ENCODE measurements at places on chromosomes 7 and 10.

DNA sequence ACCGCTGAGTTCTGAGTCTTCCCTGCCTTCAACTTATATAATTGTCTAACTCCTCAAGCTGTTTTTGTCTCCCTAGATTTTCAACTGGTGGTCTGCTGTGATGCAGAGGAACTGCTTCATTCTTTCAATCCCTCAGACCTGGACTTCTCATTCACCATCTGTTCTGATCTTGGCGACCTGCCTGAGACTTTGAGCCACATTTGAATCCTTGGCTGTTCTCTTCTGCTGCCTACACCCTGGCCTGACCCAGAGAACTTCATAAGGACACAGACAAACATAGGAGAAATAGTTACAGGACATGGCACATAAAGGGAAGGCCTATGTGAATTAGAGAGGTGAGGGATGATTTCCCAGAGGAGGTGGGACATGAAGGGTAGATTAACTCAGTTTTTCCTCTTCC is 326.7 kb downstream of the PTEN start:
- no peak for DNase-seq

DNA sequence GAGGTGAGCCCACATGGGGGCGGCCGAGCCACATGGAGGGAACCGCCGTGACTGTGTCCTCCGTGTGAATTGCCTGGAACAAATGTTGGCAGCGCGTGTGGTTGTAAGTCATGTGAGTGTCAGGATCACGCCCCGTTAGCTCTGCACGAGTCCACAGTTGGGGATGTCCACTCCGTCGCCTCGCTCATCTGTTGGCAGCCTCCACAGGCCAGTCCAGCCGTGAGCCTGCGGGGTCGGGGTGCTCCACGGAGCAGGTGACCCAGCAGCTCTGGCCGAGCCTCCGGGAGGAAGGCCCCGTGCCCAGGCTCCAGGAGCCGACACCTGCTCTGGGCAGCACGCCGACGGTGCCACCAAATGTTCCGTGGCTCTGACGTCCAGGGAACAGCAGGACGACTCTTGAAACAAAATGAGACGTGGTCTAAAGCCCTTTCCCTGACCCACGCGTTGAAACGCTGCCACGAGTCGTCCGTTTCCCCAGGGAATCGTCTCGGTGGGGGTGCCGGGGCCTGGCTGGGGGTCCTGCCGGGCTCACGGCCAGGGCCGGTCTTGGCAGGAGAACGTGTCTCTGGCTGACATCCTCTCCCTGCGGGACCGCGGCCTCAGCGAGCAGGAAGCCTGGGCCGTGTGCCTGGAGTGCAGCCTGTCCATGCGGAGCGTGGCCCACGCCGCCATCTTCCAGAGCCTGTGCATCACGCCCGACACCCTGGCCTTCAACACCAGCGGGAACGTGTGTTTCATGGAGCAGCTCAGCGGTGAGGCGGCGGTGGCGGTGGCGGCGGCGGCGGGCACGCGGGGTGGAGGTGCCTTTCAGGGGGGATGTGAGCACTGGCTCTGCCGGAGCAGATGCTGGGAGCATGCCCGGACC is 7.0 kb downstream of the KNDC1 start:
- DNase-seq: no peak

DNA sequence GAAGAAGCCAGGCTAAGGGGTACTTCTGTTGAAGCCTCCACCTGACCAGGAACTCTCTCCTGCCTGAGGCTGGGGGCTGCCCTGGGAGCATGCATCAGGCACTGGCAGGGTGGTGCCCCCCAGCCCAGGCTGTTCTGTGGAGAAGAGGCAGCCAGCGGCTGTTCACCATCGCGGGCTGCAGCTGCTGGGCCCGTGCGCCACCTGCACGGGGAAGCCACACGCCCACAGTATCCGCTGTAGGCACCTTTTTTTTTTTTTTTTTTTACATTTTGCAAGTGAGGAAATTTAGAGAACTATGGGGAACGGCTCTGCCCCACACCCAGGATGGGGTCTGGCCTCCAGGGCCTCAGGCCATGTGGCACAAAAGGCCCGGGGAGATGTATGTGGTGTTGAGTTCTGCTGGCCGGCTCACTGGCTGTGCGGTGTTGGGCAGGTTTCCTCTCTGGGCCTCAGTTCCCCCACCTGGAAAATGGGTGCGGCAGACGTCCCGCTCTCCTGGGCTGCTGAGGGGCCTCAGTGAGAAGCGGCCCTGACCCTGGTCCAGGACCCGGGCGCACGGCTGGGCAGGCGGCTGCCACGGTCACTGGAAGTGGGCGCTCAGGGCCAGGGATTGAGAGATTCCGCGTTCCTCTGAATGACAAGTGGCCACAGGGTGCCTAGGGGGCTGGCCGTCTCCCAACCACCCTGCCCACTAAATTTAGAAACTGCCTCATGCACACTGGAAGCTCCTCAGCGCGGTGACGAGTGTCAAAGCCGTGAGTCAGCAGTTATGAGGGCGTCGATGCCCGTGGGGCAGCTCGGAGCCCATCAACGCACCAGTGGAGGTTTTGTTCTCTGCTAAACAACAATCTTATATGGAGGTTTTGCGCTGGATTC is 8.8 kb upstream of the INTS1 start:
- no peak for DNase-seq

- DNase-seq: no peak
These were observed 127.8 kb upstream of the ADCY1 start for GRCh38 chr7:45446195-45446944.

DNA sequence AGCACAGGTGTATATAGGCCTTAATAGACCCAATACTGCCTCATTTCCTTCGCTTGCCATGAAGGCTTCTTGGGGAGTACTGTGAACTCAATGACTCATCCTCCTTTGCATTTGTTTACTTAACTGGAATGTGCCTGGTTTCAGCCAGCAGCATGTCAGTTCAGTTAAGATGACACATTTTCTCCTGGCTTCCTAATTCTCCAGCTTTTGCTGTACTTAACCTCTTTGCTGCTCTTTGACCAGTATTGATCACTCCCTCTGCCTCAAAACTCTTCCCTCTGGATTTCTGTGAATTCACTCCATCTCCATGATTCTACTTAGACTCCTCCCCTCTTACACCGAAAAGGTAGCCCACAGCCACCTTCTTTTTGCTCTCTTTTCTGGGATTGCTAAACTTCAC is 135.7 kb downstream of the MAGI2 start:
- no peak for DNase-seq

DNA sequence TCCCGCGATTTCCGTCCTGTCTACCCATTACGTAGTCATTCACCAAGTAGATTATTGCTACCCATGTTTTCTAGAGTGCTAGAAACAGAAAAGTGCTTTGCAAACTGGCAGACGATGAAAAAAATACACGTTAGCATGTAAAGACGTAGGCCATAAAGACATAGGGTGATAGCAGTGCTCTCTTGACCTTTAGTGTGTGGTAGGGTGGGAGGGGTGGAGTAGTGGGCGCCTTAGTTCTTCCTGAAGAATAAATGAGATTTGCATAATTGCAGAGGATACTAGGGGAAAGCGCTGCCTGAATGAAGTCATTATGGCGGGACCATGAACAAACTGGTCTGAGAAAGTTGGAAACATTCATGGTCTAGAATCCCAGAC is 948 bp downstream of the ZNF485 start:
- DNase-seq: no peak

- DNase-seq: no peak
These were observed 9.5 kb downstream of the PPA1 start for GRCh38 chr10:70223728-70224127.

DNA sequence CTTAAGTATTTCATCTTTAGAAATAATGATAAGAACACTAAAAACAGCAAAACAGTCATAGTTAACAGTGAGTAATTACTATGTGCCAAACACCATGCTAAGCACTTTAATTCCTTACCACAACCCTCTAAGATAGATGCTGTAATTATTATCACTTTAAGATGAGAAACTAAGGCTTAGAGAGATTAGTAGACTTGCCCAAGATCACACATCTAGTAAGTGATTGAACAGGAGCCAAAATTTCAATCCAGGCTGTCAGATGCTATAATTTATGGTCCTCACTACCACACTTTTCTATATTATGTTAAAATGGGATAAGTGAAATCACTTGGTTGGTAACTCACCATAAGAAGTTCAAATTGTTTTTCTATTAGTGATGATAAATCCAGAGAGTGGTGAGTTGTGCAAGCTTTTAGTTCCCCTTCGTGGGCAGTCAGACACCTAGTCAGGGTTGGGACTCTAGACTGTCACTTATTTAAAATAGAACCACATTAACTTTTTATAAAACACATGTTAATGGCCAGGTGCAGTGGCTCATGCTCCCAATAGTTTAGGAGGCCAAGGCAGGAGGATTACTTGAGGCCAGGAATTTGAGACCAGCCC is 85.9 kb upstream of the GATA3 start:
- DNase-seq: no peak

DNA sequence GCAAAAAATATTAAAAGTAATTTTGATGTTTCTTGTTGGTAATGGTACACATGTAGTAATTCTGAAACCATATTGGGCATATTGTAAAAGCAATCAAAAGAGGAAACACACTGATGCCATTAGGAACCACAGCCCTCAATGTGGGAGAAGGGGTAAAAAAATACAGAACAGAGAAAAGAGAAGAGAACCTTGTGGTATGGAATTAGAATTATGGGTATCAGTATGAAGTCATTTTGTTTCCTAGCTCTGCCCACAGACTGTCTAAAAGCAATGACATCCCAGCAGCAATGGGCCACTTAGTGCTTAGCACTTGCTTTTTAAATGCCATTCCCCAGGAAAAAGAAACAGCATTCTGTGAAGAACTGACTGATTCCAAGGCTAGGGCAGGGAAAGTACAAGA is 61.5 kb downstream of the CPVL start:
- no peak for DNase-seq

DNA sequence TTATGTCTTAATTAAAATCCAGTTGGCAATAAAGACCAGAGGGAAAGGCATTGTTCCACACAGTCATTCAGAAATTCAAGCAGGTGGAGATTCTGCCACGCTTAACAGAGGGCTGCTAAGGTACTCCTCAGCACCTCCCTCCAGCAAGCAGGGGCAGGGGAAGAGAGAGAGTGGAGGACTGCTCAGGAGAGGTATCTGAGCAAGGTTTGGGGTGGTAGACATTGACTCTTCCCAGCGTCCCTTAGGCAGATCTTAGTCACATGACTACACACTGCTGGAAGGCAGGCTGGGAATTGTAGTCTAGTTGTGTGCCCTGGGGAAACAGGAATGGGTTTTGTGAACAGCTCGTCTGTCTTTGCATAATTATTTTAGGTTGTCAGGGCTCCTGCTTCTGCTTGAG is 181.6 kb downstream of the NPSR1 start:
- no peak for DNase-seq

- DNase-seq: no peak
These were observed 21.3 kb downstream of the ZEB1 start for GRCh38 chr10:31340343-31340742.

DNA sequence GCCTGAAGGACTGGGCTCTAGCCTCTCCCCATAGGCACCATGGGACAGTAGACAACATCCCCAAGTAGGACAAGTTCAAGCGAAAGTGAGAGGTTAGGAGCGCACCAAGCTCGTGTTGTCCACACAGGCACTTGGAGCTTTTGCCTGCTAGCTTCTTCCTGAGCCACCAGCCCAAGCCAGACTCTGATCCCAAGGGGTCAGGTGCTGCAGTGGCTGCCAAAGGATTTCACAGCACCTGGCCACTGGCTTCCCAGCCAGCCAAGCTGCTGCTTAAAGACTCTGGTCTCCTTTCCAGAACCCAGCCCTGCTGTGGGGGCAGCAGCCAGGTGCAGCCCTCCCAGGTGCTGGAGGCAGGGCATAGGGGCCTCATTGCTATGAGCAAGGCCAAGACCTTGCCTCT is 33.0 kb upstream of the UNC5B start:
- DNase-seq: no peak

DNA sequence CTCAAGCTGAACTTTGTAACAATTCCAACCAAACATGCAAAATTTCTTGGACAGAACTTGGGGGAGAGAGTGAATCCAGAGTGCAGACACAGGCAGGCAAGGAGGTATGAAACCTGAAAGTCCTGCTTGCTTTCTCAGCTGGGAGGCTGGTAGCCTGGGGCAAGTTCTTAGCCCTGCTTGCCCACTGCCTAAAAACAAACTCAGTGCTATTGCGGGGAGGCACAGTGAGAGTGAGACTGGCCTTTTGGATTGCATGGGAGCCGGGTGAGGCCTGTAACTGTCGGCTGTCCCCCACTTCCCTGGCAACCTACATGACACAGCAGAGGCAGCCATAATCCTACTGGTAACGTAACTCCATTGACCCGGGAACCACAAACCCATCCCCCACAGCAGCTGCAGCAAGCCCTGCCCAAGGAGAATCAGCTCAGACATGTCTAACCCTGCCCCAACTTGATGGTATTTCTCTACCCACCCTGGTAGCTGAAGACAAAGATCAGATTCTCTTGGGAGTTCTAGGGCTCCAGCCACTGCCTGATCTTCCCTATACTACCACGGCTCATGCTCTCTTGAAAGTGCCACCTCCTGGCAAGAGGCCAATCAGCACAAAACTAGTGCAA is 663.6 kb downstream of the GRM8 start:
- no peak for DNase-seq

DNA sequence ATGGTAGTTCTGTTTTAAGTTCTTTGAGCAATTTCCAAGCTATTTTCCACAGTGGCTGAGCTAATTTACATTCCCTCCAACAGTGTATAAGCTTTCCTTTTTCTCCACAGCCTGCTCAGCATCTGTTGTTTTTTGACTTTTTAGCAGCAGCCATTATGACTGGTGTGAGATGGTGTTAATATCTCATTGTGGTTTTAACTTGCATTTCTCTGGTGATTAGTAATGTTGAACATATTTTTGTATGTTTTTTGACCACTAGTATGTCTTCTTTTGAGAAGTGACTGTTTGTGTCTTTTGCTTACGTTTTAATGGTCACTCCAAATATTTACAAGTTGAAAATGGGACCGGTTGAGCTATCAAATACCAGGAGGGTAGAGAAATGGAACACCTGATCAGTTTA is 20.4 kb downstream of the GNG11 start:
- DNase-seq: no peak

DNA sequence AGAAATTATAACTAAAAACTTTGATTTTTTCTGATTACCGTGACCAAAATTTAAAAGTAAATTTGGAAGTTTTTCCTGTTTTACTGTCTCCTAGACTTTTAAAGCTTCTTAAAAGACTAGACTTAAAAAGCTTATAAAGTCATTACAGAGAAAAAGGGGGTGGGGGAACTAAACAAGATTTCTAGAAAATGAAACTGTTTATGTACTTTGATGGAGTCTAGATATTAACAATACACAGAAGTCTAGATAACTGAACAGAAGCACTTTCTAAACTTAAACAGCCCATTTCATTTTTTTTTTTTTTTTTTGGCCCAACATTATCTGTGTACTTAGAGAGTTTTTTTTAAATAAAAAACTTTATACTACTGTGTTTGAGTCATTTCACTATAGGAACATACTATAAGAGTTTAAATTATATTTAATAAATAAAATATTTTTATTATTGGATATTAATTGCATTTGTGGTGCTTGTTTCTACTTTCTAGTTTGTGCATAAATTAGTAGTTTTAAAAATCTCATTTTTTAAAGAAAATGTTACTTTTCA is 98.5 kb downstream of the PHTF2 start:
- no peak for DNase-seq

- no peak for DNase-seq
These were observed 49.5 kb downstream of the IKZF1 start for GRCh38 chr7:50353894-50354595.

DNA sequence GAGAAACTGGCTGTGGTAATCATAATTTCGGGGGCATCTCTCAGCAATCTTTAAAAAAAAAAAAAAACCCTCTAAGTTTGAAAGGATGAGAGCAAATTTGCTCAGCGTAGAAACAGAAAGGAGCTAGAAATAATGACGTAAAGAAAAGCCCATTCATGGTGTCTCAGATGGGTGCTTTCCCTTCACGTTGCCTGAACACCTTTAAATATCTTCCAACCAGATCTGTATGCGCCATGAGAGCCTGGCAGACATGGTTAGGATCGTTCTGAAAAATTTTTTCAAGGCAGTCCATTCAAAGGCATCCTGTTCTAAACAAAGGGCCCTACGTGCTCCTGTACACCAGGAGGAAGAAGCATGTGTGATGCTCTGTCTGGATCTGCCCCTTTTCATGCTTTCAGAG is 141.2 kb upstream of the C1QL3 start:
- DNase-seq: no peak
